ENCODE measurements at places on chromosomes 7 and 10. TPM values are rescaled to one million over a fixed set of nuclear protein-coding genes. Genes with fewer than 3 reads are reported as not detected.

The PTPRZ1 gene
- total RNA-seq: 1.6 TPM

DNA sequence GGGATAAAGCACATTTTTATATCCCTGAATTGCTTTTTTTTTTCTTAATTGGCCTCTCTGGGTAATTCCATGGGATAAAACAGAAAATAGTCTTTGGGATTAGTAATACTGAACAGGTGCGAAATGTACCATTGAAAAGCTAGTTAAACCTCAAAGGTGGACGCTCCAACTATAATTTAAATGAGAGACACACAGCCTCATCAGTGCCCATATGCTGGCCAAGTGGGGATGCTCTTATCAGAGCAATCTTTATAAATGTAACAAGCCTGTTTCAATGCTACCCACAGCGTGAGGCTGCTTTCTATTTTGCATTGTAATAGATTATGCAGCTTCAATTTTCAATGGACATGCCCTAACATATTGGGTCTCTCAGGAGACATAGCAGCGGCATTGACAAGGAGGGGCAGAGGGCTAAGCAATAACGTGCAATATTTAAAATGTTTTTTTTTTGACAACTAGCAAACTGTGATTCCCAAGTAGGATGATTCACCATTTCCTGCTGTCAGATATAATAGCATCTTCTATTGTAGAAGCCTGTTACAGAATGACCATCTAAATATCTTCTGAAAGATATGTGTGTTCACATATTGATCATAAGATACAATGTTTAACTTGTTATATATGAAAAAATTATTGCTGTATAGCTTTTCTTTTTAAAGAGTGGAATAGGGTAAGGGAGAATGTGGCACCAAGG lies 91.3 kb upstream of the BET1 start:
- H3K4me3 ChIP-seq: no peak overlapping the region
- no peak for DNase-seq
- H3K4me1 ChIP-seq: no peaks in the 10 kb centered on the region
- H3K27ac ChIP-seq: no peak overlapping the region
- H3K36me3 ChIP-seq: no peaks in the 10 kb centered on the region
- no peaks in the 10 kb centered on the region for H3K27me3 ChIP-seq

DNA sequence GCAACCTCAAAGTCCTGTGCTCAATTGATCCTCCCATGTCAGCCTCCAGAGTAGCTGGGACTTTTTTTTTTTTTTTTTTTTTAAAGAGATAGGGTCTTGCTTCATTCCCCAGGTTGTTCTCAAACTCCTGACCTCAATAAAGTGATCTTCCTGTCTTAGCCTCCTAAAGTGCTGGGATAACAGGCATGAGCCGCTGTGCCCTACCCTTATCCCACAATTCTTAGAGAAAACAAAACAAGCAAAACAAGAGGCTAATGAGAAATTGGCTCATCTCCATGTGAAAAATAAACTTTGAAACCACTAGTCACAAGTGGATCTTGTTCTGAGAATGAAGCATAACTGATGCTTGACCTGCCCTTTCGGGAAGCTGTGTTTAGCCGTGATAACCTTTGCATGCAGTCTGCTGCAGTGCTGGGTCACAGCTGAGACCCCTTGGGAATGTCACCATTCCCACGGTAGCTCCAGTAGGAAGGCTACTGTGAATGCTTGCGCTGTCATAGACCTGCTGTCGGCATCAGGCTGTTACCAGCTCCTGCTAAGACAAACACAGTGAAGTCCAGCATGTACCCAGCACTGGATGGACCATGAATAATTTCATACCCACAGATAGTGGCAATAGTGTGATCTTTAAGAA lies 290.7 kb upstream of the KIAA1217 start:
- H3K4me3 ChIP-seq: no peak overlapping the region
- no peaks in the 10 kb centered on the region for H3K36me3 ChIP-seq
- no peaks in the 10 kb centered on the region for H3K27me3 ChIP-seq
- no peak overlapping the region for H3K27ac ChIP-seq
- no peaks in the 10 kb centered on the region for H3K4me1 ChIP-seq

The CRHR2 gene
- total RNA-seq: 4.7 TPM
